ENCODE measurements at places on chromosomes 3 and 15. TPM values are rescaled to one million over a fixed set of nuclear protein-coding genes. Genes with fewer than 3 reads are reported as not detected.

DNA sequence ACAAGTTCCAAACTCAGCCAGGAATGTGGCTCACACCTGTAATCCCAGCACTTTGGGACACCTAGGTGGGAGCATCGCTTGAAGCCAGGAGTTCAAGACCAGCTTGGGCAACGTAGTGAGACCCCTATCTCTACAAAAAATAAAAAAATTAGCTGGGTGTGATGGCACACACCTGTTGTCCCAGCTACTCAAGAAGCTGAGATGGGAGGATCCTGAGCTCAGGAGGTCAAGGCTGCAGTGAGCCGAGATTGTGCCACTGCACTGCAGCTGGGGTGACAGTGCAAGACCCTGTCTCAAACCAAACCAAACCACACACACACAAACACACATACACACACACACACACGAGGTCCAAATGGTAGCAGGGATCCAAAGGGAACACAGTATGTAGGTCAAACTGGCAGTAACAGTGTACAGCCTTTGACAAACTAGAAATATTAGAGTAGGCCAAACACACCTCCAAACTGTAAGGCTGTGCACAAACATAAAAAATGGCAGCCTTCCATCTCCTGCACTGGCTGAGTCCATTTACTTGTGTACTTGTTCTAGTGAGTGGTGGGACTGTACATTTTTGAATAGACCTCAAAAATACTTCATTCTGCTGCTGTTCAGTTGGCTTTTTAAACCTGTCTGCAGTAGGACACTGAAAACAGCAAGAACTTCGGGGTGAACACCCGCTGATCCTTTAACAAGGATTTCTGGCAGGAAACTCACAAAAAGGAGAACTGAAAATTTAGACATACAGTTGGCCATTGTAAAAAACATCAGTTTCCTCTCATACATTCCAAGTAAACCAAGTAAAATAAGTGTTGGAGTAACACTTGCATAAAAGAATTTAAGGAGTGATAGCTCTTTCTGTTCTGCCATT, 33.6 kb downstream of the INTS14 start:
- DNase-seq, result no peak

DNA sequence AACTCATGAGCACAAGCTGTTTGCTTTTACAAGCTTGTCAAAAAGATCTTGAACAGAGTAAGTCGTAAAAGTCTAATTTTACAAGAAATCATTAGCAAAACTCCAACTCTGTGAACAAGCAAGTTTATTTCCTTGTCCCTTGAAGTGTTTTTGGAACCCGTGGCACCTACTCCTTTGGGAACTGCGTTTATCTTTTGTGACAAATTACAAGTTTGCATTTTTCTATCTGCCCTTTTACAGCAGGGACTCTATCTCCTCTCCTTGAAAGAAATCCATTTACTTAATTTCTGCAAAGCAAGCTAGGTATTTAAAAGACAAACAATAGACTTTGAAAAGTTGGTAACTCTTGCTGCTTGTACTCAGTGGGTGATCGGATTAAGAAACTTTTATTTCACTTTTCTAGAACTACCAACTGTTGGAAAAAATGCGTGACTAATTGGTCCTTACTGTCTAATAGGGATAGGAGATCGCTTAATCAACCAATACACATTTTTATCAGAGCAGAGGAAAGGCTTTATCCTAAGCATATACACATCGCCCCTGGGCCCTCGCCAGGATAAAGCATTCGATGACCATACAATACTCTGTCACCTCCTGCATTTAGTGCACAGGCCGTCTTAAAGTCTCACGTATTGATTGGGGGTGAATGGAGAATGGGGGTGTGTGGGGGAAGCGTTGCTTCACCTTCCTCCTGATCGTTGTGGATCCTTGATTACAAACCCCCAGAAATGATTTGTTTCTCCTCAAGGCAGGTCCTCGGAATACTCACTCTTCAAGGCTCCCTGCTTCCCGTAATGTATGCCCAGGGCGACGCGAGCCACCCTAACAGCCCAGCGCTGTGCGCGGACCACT, 1.7 kb downstream of the PRTG start:
- no peak for DNase-seq

DNA sequence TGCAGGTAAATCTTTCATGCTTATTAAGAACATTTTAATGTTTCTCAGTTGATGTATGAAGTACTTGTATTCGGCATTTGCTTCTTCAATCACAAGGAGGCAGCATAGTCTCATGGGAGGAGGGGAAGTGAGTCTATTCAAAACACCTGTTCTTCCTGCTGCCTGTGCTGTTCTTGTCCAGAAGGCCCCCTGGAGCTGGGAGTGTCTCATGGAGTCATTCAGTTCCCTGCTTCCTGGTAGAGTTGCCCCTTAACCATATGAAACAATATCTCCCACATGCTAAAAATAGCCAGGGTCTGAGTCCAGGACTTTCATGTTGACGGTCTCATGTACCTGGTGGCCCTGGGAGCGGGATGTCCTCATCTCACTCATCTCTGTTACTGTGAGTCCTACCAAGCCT, 15.5 kb upstream of the PPP1R2 start:
- DNase-seq, result peak; percentile 30

- no peak for DNase-seq
Measured at GRCh38 chr3:127844326-127844942, 22.1 kb upstream of the MGLL start.

DNA sequence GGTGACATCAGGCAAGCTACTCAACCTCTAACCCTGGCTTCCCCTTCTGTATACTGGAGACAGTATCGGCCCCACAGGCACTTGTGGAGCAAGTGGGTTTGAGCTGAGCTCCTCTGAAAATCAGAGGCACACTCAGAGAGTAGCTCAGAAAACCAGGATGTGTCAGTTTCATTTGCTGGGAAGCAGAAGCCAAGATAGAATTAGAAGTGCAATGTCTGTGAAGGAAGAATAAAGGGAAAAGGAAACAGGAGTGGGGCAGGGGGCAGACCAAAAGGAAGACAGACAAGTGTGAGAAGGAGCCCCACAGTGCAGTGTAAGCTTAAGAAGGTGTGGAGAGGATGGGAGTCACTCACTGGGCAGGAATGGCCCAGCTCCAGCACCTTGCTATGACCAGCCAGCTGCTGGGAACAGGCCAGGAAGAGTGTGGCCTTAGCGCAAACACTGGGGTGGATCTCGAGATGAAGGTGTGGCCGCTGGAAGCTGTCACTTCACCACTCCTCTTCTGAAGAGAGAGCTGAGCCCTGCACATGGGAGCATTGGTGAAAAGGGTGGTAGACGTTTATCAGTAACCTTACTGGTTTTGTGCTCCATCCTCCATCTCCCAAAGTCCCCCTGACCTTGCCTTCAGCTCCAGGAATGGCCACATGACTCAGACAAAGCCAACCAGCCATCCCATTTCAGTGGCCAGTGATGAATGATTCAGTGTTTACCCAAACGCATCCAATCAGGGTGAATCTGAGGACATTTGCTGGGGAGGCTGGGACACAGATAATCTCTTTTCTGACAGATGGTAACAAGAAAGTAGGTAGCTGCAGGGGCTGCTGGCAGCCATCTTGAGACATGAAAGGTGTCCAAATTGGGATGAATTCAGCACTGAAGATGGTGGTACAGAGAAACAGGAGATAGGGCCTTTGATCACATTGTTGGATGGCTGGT, 108.4 kb downstream of the SHQ1 start:
- no peak for DNase-seq

GRCh38 chr3:120451806-120452205, 1.0 kb upstream of the FSTL1 start:
- DNase-seq, result no peak

DNA sequence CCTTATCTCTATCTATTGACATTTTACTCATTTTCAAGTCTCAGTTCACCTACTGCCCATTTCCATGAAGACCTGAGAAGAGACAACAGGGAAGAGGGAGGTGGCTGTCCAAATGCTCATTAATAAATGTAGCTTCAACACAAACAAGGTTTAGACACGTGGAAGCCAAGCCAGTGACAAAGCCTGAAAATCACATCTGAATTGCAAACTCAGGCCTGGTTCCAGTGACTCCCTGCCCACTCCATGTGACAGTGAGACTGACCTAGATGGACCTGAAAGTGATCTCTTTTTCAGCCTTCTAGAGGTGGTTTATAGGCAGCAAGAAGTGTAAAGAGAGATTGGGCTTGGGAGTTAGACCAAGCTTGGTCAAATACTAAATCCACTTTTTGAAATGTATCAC, 126.6 kb upstream of the BCL6 start:
- no peak for DNase-seq

DNA sequence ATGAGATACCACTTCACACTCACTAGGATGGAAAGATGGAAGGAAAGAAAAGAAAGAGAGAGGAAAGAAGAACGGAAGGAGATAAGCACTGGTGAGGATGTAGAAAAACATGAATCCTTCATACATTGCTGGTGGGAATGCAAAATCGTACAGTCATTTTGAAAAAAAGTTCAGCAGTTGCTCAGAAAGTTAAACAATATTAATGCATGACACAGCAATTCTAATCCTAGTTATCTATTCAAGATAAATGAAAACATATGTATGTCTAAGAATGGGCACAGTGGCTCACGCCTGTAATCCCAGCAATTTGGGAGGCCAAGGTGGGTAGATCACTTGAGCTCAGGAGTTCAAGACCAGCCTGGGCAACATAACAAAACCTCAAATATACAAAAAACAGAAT, 59.1 kb downstream of the SENP7 start:
- no peak for DNase-seq

GRCh38 chr3:172103724-172104123, 64.3 kb downstream of the FNDC3B start:
- DNase-seq, result peak; percentile 71

GRCh38 chr3:100319951-100320350, 14.6 kb upstream of the NIT2 start:
- no peak for DNase-seq

DNA sequence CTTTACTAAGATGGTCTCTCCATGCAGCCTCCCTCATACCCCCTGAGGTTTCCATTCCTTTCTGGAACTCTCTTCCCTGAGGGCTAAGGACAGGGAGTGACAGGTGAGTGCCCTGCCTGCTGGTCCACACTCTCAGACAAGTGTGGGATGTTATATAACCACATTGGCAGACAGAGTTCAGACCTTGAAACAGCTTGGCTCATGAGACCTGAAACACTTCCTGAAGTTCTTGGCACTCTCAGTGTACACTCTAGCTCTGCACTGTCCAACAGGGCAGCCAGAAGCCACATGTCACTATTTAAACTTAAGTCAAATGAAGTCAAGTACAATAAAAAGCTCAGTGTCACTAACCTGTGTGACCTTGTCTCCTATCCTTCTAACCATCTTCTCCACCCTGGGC, 188.5 kb downstream of the ZNF621 start:
- no peak for DNase-seq

DNA sequence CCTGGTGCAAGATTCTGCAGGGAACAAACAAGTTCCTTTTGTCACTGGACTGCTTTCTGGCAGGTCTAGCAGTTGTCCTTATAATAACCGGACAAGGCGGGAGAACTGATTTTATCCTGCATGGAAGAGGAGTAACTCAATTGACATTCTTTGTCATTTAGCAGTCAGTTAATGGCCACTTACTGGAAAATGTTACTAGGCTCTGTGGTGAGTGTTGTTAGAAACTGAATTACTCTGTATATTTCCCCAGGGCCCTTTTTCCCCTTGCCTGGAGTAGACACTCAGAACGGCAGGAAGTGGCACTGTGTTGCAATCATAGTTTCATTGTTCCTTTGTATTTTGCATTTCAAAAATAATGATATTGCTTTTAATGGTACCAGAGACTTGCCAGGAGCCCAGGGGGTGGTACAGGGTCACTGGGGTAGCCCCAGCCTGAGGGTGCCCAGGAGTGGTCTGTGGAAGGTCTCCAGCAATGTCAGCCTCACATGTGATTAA, 318.6 kb upstream of the LRRFIP2 start:
- peak; percentile 8 for DNase-seq

DNA sequence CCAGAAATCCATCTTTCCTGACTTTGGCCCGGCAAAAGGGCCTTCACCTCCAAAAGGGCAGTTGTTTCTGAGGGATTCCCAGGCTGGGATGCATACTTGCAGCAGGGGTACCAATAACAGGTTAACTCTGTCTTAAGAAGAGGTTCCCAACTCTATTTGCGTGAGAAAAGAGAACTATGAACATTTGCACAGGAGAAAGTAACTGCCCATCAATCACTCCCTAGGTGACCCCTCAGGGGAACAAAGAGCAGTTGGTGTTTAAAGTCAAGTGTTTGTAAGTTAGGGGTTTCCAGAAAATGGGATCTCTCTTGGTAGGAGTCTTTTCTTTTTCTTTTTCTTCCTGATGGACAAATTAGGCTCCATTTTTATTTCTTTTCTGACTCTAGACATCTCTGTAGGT, 97.3 kb downstream of the EPHB1 start:
- no peak for DNase-seq

DNA sequence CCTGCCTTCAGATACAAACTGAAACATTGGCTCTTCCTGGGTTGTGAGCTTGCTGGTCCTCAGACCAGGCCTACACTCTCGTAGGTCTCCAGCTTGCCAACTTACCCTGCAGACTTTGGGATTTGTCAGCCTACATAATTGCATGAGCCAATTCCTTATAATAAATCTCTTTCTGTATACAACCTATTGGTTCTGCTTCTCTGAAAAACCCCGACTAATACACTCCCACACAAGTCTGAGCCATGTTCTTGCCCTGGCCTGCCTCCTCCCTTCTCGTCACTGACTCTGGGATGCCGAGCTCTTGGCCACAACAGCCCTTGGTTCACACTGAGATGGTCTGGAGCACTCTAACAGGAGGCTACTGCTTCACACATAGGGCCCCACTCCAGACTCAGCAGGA, 9.5 kb downstream of the CYP19A1 start:
- no peak for DNase-seq

- DNase-seq, result peak; percentile 62
Measured at GRCh38 chr3:115272036-115272824, 125.1 kb upstream of the ZBTB20 start.

DNA sequence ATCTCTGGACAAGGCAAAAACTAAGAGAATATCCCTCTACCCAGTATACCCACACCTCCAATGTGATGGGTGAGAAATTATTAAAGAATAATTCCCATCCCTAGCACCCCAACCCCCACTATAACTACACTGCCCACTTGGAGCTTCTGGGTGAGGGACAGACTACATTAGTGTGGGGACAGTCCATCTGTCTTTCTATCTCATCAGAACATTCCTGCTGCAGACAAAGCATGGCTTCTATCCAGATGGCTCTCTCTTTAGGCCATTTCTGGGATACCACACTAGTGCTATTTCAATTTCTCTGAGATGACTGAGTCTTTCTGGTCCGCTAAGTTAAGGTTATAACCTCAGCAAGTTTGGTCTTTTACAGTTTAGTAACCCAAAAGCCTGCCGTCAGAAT, 6.6 kb downstream of the CSNK1G1 start:
- no peak for DNase-seq

Gene MAGEL2
- total RNA-seq, result 0.74 TPM

Gene FILIP1L
- 26.5 TPM for total RNA-seq

Gene PLA2G4E
- not detected for total RNA-seq

Gene SCAPER
- 5.7 TPM for total RNA-seq

Gene PTPRG
- 9.1 TPM for total RNA-seq
